ENCODE measurements at places on chromosomes 6 and 20. TPM values are rescaled to one million over a fixed set of nuclear protein-coding genes. Genes with fewer than 3 reads are reported as not detected.

The FOXS1 gene
- not detected for total RNA-seq

DNA sequence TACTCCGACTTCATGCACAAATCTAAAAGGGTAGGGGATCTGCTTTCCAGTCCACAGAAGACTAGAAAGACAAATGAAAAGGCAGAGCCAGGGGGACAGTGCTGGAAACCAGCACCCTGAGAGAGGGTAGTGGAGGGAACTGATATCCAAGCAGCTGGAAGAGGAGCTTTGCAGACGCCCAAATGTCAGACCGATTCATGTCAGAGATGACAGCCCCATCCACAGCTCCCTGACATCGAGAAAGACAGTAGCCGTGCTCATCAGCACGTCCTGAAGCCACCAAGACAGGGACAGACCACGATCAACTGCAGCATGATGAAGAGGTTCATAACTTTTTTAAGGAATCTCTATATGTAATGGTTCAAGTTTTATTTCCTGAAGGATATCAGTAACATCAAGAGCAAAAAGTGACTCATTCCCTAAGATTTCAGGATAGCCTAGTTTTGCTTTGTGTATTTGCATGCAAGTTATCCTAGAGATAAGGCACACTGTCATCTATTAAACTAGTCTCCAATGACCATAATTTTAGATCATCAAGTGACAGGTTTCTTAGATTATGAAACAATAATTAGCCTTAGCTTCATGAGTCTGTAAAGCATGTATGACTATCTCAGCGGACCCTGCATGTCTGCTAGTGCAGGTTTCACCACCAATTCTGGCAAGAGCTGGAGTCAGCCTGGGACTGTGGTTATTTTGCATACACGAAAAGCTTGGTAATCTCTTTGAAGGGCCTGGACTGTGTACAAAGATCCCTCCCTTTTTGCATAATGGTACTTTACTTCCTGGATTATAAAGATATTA, 43.0 kb downstream of the PRDM1 start:
- DNase-seq, result no peak
- H3K4me1 ChIP-seq, result peaks cover 29% of the 10 kb centered on the region
- H3K36me3 ChIP-seq, result no peaks in the 10 kb centered on the region
- no peak overlapping the region for H3K4me3 ChIP-seq
- H3K27me3 ChIP-seq, result peaks cover 13% of the 10 kb centered on the region

DNA sequence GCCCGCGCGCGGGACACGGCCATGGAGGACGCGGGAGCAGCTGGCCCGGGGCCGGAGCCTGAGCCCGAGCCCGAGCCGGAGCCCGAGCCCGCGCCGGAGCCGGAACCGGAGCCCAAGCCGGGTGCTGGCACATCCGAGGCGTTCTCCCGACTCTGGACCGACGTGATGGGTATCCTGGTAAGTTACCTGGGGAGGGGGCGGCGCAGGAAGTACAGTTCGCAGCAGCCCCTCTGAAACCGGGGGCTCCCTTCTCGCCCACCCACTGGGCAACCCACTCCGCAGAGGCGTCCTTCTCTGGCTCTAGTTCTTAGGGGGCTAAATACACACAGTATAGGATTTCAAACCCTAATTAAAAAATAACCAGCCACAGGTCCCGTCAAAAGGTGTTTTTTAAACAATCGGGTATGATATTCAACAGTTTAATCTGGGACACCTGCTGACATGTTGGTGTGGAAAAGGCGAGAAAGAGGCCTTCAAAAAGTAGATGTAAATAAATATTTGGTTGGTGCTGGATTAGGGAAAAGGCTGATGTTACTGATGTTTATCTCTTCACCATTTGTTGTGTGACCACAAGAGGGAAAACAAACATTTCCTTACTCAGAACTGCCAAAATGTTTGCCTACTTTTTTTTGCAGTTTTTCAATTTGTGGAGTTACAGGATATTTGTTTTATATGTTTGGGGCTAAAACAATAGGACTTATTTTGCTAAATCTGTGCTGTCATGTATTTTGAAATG, 577 bp downstream of the SASH1 start:
- peaks cover 2% of the 10 kb centered on the region for H3K36me3 ChIP-seq
- DNase-seq, result no peak
- no peak overlapping the region for H3K27ac ChIP-seq
- peak overlapping the region; percentile 15 for H3K4me3 ChIP-seq
- peaks cover 50% of the 10 kb centered on the region for H3K27me3 ChIP-seq

- peak; percentile 43 for DNase-seq
- peaks cover 33% of the 10 kb centered on the region for H3K4me1 ChIP-seq
- H3K36me3 ChIP-seq, result peaks cover 8% of the 10 kb centered on the region
- H3K4me3 ChIP-seq, result peak overlapping the region; percentile 94
- H3K27me3 ChIP-seq, result peaks cover 85% of the 10 kb centered on the region
Measured at GRCh38 chr6:28207510-28208110, 17.5 kb upstream of the ZSCAN9 start.

The BPIFB2 gene
- not detected for total RNA-seq

- no peak overlapping the region for H3K4me3 ChIP-seq
- peaks cover 9% of the 10 kb centered on the region for H3K4me1 ChIP-seq
- no peak for DNase-seq
- H3K36me3 ChIP-seq, result no peaks in the 10 kb centered on the region
- no peak overlapping the region for H3K27ac ChIP-seq
- no peaks in the 10 kb centered on the region for H3K27me3 ChIP-seq
Measured at GRCh38 chr6:25436760-25437159, 157.6 kb downstream of the CARMIL1 start.

DNA sequence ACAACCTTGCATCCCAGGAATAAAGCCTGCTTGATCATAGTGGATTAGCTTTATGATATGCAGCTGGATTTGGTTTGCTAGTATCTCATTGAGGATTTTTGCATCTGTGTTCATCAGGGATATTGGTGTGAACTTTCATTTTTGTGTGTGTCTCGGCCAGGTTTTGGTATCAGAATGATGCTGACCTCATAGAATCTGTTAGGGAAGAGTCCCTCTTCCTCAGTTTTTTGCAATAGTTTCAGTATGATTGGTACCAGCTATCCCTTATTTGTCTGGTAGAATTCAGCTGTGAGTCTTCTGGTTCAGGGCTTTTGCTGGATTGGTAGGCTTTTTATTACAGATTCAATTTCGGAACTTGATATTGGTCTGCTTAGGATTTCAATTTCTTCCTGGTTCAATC, 132.5 kb downstream of the ZFAND3 start:
- DNase-seq, result no peak
- H3K27me3 ChIP-seq, result no peaks in the 10 kb centered on the region
- H3K27ac ChIP-seq, result no peak overlapping the region

The OTOR gene
- not detected for total RNA-seq

GRCh38 chr6:163888030-163888819, 473.7 kb downstream of the QKI start:
- no peak overlapping the region for H3K4me3 ChIP-seq
- no peaks in the 10 kb centered on the region for H3K36me3 ChIP-seq
- no peak overlapping the region for H3K27ac ChIP-seq
- no peaks in the 10 kb centered on the region for H3K4me1 ChIP-seq
- DNase-seq, result no peak

- H3K4me1 ChIP-seq, result no peaks in the 10 kb centered on the region
- H3K27me3 ChIP-seq, result peaks cover 72% of the 10 kb centered on the region
- H3K4me3 ChIP-seq, result no peak overlapping the region
- no peaks in the 10 kb centered on the region for H3K36me3 ChIP-seq
Measured at GRCh38 chr6:52189974-52190373, 3.8 kb downstream of the IL17A start.

The EHMT2 gene
- 64.7 TPM for total RNA-seq

DNA sequence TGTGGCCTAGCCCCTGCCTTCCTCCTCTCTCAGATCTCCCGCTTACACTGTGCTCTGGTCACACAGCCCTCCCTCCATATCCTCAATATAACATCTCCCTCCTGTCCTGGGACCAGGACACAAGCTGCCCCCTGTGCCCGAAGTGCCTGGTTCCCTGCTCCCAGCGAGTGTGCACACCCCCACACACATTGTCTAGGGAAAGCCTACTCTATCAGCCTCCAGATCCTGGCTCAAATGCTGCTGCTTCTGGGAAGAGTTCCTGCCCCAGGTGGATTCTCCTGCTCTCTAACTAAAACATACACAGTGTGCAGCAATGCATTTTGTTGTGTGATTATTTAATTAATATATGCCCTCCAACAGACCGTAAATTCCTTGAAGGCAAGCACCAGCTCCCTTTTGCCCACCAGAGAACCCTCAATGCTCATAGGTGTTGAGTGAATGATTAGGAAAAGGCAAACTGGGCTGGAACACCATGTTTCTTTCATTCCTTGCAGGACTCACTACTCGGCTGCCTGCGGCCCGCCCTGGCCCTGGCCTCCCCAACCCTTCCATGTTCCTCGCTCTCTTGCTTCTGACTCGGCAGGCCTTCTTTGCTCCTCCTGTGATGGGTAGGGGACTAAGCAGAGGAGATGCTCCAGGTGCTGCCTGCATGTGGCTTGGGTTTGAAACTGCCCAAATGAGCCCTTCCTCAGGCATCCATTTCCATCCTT, 194.6 kb downstream of the ZDHHC14 start:
- no peaks in the 10 kb centered on the region for H3K27me3 ChIP-seq
- no peak overlapping the region for H3K27ac ChIP-seq
- no peak for DNase-seq
- H3K36me3 ChIP-seq, result peaks cover 2% of the 10 kb centered on the region
- H3K4me1 ChIP-seq, result peaks cover 6% of the 10 kb centered on the region
- no peak overlapping the region for H3K4me3 ChIP-seq

Data from activated T-cell treated with anti-CD3 and anti-CD28 coated beads, Interleukin-2, amount 50 U/mL, for 72 hours (primary cell).